ENCODE measurements at places on chromosomes 5 and 9. TPM values are rescaled to one million over a fixed set of nuclear protein-coding genes. Genes with fewer than 3 reads are reported as not detected.
A peak's percentile ranks its signal among the peaks of the same experiment; 100 is the strongest.

- no peaks in the 10 kb centered on the region for H3K4me1 ChIP-seq
- no peaks in the 10 kb centered on the region for H3K27me3 ChIP-seq
- peaks cover 4% of the 10 kb centered on the region for H3K36me3 ChIP-seq
- peak; percentile 67 for DNase-seq
These were observed 34.6 kb downstream of the OXCT1 start for GRCh38 chr5:41835645-41836044.

GRCh38 chr9:116641292-116642059 is 45.6 kb upstream of the TRIM32 start:
- H3K27me3 ChIP-seq, result no peaks in the 10 kb centered on the region
- no peak overlapping the region for H3K27ac ChIP-seq
- no peak overlapping the region for H3K4me3 ChIP-seq
- DNase-seq, result no peak
- no peaks in the 10 kb centered on the region for H3K36me3 ChIP-seq

DNA sequence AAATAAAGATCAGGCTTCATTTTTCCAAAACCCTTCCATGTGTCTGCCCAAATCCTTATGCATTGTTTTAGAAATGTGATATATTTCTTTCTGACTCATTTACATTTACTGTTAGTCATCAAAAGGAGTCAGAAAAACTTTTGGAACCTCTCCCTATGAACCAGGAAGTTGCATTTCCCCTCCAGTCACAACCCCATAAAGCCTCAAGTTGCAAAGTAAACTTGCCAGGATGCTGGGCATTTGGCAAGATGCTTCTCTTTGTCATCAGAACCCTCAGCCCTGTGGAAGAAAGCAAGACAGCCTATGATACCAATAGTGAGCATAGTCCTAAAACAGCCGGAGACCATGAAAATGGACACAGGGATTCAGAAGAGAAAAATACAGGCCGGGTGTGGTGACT is 84.2 kb downstream of the MUSK start:
- H3K4me1 ChIP-seq, result no peaks in the 10 kb centered on the region
- DNase-seq, result no peak
- H3K36me3 ChIP-seq, result no peaks in the 10 kb centered on the region
- H3K4me3 ChIP-seq, result no peak overlapping the region

DNA sequence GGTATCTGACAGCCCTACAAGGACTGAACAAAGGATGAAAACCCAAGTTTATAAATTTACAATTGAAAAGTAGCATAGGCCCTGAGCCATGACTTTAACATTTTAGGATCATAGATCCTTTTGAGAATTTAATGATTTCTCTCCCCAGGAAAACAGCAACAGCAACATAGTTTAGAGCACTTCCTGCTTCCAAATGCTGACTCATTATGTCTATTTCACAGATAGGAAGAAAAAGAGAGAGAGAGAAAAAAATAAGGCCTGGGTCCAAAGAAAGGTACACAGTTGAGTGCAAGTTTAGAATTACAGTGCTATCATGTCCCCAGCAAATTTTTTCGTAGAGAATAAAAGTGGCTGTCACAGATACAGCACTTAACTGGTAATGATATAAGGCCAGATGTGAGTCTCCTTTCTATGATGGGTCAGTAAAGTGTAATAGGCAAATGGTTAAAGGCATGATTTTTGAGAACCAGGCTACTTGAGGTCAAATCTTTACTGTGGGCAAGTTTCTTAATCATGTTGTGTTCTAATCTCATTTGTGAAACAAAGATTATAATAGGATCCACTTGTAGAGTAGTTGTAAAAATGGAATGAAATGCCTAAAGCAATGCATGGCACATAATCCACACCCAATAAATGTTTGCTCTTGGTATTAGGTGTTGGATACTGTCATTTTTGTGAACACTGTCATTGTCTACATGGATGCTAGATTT is 12.3 kb upstream of the PPP2R2B start:
- no peaks in the 10 kb centered on the region for H3K27me3 ChIP-seq
- DNase-seq, result no peak
- no peak overlapping the region for H3K27ac ChIP-seq
- H3K36me3 ChIP-seq, result no peaks in the 10 kb centered on the region
- no peaks in the 10 kb centered on the region for H3K4me1 ChIP-seq

ACOT12 gene
- not detected for polyA plus RNA-seq

GDNF gene
- 1.9 TPM for polyA plus RNA-seq

NACC2 gene
- 10.4 TPM for polyA plus RNA-seq

OSMR gene
- 3.2 TPM for polyA plus RNA-seq

CD274 gene
- polyA plus RNA-seq, result 2.5 TPM
